Eye (tissue), 1 donor: ENCODE measurements at places on chromosomes 1 and 21.

DNA sequence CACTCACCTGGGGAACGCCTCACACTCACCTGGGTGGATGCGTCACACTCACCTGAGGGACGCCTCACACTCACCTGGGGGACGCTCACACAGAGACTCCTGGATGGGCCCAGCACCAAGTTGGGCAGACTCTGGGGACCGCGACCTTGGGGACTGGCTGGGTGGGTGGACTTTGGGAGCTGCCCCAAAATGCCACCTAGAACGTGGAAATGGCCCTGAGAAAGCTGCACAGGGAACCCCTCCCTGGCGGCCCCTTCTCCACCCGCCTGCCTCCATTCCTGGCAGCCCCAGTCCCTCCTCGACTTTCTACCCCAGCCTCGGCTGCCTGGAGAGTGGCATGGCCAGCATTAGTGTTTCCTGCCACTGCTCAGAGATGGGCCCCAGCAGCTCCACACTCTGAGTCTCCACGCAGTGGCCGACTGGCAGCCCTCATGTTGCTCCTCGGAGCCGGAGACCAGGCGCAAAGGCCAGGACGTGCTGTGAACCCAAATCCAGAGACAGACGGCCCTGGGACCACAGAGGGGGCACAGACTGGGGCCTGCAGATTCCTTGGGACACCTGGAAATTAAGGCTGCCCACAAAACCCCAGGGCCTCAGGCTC, 46.5 kb upstream of the ACTRT2 start:
- DNase-seq = no peak

GRCh38 chr1:32742199-32742947, 39.8 kb upstream of the SYNC start:
- peak; percentile 56 for DNase-seq

DNA sequence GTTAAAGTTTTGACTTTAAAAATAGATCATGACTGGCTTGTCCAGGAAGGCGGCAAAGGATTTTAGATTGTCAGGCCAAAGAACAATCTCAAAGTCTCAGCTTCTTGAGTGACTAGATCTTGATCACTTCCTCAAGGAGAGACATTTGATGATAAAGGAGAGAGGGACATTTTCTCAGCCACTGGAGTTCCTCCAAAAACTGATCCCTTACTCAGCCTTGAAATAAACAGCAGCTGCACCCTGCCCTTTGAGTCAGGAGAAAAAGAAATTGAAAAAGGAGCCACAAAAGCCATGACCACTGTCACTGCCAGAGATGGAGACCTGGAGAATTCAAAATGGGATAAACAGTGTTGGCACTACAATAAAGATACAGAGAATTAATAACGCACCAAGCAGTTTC, 288.4 kb upstream of the PRMT6 start:
- no peak for DNase-seq

DNA sequence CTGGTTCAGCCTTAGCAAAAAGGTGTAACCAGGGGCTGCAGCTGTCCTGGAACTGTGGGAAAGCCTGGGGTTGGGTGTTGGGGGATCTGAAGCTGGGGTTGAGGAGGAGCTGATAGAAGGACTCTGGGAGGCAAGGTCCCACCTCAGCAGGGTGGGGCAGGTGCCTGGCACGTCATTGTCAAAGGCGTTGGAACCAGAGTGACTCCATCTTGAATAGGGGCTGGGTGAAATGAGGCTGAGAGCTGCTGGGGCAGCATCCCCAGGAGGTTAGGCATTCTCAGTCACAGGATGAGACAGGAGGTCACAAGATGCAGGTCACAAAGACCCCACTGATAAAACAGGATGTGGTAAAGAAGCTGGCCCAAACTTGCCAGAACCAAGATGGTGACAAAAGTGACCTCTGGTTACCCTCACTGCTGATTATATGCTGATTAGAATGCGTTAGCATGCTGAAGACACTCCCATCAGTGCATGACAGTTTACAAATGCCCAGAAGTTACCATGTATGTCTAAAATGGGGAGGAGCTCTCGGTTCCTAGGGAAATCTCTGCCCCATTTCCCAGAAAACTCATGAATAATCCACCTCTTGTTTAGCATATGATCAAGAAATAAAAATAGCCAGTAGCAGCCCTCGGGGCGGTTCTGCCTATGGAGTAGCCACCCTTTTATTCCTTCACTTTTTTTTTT, 85.4 kb downstream of the IER5 start:
- no peak for DNase-seq

- peak; percentile 80 for DNase-seq
Observed at GRCh38 chr1:230879778-230880177, 11.5 kb upstream of the C1orf198 start.

DNA sequence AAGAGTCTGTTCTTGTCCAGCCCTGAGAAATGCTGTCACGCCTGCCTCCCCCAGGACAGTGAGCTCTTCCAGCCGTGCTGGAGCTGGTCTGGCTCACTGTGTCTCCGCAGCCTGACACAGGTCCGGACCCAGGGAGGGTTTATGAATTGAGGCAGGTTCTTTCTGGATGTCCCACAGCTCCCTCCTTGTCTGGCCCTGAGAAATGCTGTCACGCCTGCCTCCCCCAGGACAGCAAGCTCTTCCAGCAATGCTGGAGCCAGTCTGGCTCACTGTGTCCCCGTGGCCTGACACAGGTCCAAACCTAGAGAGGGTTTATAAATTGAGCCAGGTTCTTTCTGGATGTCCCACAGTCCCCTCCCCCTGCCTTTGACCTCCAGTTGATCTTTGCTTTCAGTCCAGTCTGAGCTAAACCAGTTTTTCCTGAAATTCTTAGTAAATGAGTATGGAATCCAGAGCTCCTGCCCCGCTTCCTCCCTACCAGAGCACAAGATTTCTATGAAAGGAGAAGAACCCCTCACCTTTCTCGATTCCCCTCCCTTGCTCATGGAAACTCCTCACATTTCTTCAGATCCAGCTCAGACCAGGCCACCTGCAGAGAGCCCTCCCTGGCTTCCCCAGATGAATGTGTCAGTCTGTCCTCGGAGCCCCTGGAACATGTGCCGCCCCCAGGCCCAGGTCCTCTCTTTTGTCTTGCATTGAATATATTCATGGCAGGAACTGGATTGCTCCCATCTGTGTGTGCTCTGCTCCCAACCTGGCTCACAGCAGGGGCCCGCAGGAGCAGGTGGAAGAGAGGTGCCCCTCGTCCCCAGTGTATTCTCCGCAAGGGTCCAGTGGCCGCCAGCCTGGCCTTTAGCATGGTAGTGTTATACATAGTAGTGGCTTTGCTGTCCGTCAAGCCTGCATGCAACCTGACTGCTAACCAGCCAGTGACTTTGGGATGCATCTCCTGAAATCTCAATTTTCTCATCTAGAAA, 116.3 kb downstream of the EPHB2 start:
- DNase-seq = peak; percentile 59

GRCh38 chr1:154478013-154478412, 24.0 kb upstream of the TDRD10 start:
- DNase-seq = no peak

GRCh38 chr1:34771573-34772371, 9.2 kb upstream of the GJB3 start:
- DNase-seq = no peak

DNA sequence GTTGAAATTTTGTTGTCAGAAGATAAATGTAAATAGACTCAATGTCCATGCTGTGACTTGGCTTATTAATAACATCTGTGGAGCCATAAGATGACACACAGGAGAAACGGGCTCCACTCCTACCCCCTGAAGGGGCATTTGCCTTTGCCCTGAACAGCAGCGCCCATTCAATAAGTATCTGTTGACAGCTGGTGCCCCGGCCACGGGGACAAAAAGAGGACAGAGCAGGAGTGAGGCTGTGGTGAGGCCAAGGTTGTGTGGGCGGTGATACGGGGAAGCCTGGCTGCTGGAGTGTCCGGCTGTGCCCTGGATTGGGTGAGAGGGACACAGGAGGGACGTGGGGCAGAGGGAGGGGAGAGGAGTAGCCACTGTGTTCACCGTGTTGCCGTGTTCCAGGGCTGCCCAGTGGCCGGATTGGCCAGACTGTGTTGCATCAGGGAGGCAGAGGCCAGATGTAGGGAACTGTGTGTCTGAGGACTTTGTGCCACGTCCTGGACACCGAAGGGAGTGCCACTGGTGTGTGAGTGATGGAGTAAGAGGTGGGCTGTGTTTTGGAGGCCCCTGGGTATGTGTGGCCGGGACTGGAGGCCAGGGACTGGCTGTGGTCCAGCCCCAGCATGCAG, 15.1 kb downstream of the PRMT2 start:
- no peak for DNase-seq

DNA sequence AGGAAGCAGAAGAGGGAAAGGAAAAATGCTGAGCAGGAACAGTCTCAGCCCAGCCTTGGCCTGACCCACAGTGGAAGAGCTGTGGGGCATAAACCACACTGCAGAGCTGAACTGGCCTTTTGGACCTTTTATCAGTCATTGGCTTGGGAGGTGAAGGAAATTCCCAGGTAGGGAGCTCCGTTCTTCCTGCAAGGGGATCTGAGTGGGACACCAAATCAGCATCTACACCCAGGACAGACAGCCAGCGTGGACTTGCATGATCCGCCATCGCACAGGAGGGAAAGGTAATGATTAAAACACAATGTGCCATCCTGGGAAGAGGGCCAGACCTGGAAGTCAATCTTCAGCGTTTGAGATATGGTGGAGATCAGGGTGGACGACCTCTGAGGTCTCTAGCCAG, 1.2 kb upstream of the MTFR1L start:
- no peak for DNase-seq

GRCh38 chr21:34969423-34970166, 79.5 kb downstream of the RUNX1 start:
- DNase-seq = no peak

- DNase-seq = no peak
Observed at GRCh38 chr1:61898658-61899057, 156.4 kb downstream of the PATJ start.

DNA sequence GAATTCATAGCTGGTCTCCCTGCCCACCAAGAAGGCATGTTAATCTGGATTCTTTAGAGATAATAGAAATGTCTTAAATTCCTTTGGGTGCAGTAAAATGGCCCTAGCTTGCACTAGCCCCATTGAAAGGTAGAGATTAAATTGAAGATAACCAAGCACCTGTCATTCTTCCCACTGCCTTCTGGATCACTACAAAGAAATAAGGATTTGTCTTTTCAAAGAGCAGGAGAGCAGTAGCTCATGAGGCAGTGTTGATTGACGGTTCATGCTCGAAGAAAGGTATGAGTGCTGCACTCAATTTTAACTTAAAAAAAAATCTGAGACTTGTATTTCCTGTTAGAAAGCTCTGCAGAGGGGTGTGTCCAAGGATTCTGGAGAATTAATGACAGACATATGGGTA, 74.9 kb upstream of the F3 start:
- DNase-seq = no peak

GRCh38 chr21:45262041-45262581, 25.6 kb downstream of the POFUT2 start:
- no peak for DNase-seq

GRCh38 chr1:203185585-203185984, 919 bp downstream of the CHI3L1 start:
- DNase-seq = no peak

DNA sequence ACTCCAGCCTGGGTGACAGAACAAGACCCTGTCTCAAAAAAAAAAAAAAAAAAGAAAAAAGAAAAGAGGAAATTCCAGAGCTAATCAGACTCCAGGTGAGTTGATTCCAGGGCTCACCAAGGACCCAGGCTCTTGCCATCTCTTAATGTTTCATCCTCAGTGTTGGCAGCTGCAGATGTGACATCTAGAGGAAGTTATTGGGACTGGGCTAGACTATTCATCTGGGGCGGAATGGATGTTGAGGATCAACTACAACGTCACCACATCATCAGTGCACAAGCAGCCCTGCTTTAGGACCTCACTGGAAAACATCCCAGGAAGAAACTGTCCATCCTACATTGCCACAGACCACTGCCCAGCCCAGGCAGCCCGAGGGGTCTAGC, 28.6 kb upstream of the PARP1 start:
- DNase-seq = no peak

DNA sequence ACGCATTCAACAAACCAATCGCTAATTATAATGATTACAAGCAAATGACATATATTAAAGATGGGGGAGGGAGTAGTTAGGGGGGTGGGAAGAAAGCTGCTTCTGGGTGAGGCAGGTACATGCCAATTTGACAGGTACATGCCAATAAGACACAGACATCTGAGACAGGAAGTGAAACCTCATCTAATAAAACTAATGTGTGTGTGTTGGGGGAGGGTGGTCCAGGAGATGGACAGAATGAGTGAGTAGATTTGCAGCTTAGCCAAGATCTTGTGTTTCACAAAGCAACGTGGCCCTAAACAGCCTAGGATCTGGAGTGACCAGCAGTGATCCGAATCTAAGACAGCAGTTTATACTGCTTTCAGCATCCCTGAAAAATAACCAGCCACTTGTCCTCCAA, 10.8 kb downstream of the CFAP45 start:
- no peak for DNase-seq

- DNase-seq = no peak
Observed at GRCh38 chr1:184854496-184855140, 100.0 kb upstream of the EDEM3 start.

DNA sequence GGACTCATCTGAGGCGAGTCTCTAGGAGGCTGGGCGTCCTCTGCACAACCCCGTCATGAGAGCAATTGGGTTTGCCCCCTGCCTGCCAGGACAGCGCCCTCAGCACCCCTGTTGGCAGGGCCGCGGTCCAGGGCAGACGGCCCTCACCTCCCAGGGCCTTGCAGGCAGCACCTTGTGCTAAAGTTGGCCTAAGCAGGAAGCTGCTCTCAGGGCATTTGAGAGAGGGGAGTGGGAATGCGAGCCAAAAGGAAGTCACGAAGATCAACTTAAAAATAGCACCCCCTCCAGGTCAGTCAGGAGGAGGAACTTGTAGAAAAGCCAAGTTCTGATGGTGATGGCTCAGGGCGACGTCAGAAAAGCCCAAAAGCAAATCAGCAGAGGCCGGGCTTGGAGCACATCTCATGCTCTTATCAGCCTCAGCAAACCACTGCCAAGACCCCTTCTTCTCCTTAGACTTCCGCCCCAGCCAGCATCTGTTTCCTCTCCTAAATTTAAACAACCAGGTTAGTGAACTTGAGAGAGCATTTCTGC, 12.6 kb upstream of the ADORA3 start:
- peak; percentile 68 for DNase-seq

DNA sequence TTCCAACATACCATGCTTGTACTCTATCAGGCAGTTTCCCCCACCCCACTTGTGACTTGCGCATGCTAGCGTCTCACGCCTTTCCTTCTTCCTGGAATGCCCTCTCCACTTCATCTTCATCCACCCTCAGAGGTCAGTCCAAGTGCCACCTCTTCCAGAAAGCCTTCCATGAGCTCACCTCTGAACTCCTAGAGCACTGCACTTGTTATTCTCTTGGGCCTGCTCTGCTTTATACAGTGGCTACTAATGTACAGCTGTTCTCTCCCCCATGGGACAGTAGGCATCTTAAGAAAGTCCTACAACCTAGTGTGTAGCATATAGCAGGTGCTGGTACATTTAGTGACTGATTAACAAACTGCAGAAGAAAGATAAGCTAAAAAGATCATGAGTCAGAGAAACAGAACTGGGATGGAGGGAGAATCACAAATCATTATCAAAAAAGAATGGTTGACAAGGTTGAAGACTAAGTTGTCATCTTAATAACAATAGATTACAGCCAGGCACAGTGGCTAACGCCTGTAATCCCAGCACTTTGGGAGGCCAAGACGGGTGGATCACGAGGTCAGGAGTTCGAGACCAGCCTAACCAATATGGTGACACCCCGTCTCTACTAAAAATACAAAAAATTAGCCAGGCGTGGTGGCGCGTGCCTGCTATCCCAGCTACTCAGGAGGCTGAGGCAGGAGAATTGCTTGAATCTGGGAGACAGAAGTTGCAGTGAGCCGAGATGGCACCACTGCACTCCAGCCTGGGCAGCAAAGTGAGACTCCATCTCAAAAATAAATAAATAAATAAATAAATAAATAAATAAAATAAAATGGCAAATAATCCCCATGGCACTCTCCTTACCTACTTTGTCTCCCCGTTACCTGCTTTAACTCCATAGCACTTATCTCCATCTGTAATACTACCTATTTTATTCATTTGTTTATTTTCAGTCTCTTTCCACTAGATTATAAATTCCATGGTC, 16.3 kb upstream of the TSPAN1 start:
- no peak for DNase-seq
